ENCODE measurements at places on chromosomes 12 and 14.

DNA sequence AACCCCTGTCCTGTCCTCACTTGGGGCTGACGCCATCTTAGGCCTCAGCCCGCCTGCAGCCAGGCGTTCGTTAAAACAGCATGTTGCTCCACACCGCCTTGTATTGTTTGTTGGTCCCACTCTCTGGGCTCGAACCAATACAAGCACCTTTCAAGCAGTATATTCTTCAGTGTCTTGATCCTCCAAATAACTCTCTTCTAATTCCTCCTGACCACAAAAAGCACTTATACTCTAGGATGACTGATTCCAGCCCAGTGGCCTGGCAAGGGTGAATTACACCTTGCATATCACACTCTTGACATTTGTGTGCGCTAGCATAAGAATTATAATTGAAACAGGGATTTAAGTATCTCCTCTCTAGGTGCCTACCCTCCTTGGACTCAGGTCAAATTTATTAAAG lies 7.1 kb downstream of the CCER1 start:
- no peak for DNase-seq

DNA sequence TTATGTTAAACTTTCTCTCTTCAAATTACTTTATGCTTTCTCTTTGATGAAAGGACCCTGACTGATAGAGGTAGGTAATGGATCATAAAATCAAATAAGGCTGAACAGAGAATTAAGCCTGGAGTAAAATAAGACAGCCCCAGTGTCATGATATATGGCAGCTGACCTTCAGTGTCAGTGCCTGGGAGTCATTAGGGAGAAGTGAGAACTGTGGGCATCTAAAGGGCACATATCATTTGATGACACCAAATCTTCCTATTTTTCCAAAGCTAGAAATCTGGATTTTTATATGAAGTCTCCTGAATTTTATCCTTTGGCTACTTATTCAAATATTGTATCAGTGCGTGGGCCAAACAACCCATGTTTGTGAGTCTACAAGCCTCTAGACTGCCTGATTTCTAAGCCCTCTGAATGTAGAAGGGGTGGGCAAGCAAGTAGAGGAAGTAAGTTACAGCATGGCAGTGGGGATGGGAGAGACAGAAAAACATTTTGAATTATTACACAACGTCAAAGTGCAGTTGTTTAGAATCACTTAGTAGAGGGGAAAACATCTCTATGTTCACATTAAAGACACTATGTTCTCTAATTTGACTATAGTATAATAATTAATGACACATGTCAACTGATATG lies 10.0 kb downstream of the SLC39A9 start:
- DNase-seq, result no peak

GRCh38 chr14:76696791-76697190 lies 64.5 kb upstream of the VASH1 start:
- DNase-seq, result no peak

GRCh38 chr12:111102102-111102739 lies 181.8 kb upstream of the MYL2 start:
- no peak for DNase-seq

DNA sequence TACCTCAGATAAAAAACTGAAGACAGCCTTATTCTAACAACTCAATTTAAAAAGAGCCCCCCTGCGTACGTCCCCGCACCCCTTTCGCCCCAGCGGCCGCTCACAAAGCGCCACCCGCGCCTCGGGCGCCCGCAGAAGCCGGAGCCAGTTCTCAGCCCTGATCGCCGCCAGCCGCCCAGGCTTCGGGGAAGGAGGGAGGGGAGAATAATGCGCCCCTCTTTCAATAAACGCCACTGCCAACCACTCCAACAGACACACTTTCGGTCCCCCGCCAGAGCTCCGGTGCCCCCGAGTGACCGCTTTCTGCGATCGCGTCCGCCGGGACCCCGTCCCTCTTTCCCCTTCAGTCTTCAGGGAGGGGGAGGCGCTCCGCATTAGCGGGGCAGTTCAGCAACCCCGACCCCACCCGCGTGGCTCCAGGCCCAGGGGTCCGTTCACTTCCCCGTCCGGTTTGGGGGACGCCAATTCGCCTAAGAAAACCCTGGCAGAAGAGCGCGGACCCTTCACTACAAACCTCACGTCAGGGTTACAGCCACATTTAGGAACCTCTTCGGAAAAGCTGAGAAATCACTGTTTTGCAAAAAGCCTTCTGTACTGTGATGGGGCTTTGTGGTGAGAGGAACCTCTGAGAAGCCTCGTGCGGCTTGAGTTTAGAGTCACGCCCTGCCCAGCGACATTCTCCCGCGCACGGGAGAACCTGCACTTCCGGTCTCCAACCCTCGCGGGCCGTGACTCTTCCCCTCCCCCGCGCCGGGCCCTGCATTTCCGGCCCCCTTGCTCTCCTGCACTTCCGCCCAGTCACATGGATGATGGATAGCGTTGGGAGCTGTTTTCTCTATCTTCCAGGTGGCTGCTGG lies 18.7 kb downstream of the FOXG1 start:
- no peak for DNase-seq

GRCh38 chr12:56351325-56351724 lies 8.6 kb downstream of the STAT2 start:
- no peak for DNase-seq

GRCh38 chr12:113136128-113136989 lies 798 bp upstream of the RASAL1 start:
- DNase-seq, result peak; percentile 28

DNA sequence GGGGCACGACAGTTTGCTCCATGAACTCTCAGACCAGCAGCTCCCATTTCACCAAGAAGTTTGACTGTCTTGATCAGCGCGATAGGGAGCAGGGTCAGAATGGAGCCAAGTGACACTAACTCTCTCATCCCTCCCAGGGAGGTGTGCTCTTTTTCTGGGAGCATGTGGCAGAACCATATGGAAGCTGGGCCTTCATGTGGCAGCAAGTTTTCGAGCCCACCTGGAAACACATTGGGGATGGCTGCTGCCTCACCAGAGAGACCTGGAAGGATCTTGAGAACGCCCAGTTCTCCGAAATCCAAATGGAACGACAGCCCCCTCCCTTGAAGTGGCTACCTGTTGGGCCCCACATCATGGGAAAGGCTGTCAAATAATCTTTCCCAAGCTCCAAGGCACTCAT lies 24.0 kb downstream of the ITGA7 start:
- DNase-seq, result no peak

- DNase-seq, result no peak
Observed at GRCh38 chr14:47442211-47442610, 233.2 kb downstream of the MDGA2 start.

DNA sequence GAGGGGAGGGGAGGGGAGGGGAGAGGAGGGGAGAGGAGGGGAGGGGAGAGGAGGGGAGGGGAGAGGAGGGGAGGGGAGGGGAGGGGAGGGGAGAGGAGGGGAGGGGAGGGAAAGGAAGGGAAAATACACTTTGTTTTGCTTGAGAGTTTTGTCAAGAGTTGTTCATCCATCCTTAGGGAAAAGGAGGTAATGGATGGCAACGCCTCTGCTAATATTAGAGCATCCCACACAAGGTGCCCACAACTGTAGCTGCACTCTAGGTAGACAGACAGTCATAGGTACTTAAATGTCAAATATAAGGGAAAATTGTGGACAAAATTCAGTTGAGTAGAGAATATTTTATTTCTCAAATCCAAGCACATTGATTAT lies 2.5 kb upstream of the SSH1 start:
- DNase-seq, result no peak

GRCh38 chr14:78242086-78242485 lies 71.9 kb downstream of the NRXN3 start:
- no peak for DNase-seq

GRCh38 chr14:58362798-58363412 lies 32.8 kb upstream of the TOMM20L start:
- no peak for DNase-seq

DNA sequence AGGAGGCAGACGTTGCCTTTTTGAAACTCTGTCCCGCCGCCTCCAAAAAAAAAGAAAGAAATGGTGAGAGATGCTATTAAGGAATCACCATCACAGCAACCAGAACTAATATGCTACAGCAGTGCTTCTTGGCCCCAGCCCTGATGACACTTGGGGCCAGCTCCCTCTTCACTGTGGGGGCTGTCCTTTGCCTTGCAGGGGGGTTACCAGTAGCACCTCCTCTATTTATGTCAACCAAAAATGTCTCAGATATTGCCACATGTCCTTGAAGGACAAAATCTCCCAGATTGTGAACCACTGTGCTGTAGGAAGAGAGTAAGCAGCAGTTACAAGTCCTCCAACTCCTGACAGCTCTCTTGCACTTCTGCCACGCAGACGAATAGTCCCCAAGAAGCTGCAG lies 76.4 kb downstream of the LRRC74A start:
- no peak for DNase-seq

- DNase-seq, result no peak
Observed at GRCh38 chr14:49940808-49941421, 48.0 kb downstream of the ARF6 start.

GRCh38 chr14:72679536-72680151 lies 214.3 kb downstream of the DPF3 start:
- DNase-seq, result no peak

DNA sequence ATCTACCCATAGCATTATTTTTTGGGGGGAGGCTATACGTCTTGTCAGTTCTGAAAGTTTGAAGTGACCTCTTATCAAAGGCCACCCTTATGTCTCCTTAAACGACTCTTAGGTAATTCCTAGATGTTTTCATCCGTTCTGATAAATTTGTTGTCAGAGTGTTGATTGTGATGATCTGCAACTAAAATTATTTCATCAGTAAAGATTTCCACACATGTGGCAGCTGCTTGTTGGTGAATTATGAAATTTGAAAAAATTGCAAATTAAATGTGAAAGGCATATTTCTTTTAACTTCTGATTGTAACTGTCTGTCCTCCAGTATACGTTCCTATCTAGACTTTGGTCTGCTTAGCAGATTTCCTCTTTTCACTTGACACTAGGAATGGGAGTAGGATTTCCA lies 1.4 kb downstream of the ADIPOR2 start:
- DNase-seq, result no peak

GRCh38 chr12:82981150-82981549 lies 294.4 kb downstream of the TMTC2 start:
- DNase-seq, result no peak

DNA sequence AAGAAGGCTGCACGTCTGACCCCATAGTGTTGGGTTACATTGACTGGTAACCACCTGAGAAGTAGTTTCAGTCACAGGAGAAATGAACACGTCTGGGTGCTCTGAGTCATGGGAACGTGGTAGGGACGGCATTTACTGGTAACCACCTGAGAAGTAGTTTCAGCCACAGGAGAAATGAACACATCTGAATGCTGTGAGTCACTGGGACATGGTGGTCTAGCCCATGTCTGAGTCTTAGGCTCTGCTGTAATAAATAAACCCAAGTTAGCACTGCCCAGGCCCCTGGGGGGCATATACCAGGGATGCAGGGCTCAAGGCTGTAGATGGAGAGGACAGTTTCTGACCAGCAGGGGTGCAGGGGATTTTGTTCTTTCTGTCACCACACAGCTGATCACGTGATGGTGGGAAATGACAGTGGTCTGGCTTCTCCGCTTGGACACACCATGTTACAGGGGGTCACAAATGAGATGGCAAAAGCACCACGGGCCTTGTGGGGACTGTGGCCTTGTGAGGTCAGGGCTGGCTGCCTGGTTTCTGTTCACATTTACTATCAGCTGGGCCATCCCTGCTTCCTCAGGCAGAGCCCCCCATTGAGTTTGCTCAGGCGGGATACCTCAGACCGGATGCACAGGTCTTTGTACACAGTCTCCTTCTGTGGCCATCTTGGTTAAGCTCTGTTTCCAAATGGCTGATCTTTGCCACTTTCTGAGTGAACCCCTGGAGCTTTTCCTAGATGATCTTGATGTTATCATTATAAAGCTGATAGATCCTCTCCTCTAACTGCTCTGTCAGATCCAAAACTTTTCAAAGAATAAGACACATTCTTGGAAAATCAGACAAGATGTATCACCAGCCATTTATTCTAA lies 9.8 kb upstream of the C12orf42 start:
- DNase-seq, result peak; percentile 48

GRCh38 chr12:53751336-53752191 lies at the start of gene CISTR:
CISTR (minus strand) TSS chr12:53751979.
- DNase-seq, result no peak

GRCh38 chr12:14771651-14772137 lies 31.6 kb downstream of the WBP11 start:
- no peak for DNase-seq

- no peak for DNase-seq
Observed at GRCh38 chr12:117067016-117067415, 32.2 kb downstream of the TESC start.

- DNase-seq, result no peak
Observed at GRCh38 chr12:42282294-42282693, 43.6 kb downstream of the ZCRB1 start.

DNA sequence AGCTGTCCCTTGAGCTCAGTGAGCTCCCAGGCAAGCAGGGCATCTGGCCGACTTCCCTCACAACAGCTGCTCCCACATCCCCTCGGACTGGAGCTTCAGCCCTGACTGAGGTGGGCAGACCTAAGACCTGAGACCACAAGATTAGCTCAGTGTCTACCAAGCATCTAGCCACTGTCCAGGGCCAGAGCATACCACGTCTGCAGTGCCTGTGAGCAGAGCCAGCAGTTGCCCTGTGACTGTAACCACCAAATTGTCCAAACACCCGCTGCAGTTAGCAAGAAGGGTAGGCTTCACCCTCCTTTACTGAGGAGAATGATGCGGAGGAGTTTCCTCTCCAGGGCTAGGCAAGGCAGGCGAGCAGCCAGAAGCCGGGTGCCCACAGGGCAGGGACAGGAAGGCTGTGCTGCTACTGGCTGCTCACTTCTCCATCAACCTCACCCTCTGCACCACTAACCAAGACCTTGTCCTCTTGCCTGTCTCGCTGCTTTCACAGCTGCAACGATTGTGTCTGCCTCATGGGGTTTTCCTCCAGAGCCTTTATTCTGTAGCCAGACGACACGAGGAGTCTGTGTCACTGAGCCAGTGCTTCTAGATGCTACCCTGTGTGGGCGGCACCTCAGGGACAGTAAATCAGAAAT lies 53.9 kb downstream of the ANAPC7 start:
- peak; percentile 26 for DNase-seq

DNA sequence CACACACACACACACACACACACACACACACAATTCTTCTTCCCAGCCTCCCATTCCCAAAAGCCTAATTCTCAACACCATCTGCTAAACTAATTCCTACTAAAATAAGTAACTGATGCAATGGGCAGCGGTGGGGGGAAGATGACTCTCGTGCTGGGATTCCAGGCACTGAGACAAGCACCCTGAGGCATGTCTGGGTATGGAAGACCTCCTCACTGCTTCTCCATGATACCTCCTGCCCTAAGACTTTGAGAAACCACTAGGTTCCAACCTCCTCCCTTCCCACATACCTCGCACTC lies 789 bp upstream of the VWF start:
- no peak for DNase-seq
